Ovary (tissue), 10 donors: ENCODE measurements at places on chromosomes 3 and 15. TPM values are rescaled to one million over a fixed set of nuclear protein-coding genes. Genes with fewer than 3 reads are reported as not detected.

SEMA3F gene
- total RNA-seq, result 8.7 TPM

SEC22C gene
- total RNA-seq, result 41.6 TPM

EHHADH gene
- total RNA-seq, result 2.7 TPM

DNA sequence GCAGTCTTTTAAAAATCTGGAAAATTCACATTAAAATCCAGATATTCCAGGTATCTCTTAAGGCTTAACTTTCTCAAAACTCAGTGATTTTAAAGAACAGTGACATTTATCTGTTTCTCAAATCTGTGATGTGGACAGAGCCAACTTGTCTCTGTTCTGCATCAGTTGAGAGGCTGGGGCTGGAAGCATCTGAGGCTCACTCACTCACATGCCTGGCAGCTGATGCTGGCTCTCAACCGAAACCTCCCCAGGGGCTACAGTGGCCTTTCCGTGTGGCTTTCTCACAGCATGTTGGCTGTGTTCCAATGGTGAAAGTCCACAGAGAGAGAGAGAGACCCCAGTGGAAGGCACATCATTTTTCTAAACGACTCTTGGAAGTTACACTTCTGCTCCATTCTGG lies 53.5 kb downstream of the CEMIP start:
- H3K27me3 ChIP-seq, result no peaks in the 10 kb centered on the region
- no peak for DNase-seq
- H3K27ac ChIP-seq, result no peak overlapping the region
- no peak overlapping the region for H3K4me3 ChIP-seq
- no peaks in the 10 kb centered on the region for H3K36me3 ChIP-seq
- H3K4me1 ChIP-seq, result peaks cover 12% of the 10 kb centered on the region

DNA sequence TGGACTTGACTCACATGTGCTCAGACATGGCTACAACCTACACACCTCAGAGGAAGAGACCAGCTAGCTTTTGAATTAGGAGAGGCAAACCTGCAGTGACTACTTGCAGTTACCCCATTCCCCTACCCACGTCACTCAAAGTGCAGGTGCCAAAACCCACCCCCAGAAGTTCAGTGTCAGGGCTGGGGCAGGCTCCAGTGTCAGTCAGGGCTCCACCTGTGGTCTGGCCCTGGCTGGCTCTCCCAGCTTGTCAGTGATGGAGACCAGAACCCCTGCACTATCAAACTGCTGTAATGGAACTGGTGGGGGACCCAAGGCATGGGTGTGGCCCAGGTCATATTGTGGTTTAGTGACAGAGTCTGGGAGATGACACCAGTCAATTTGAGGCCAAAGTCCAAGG lies 32.6 kb upstream of the SLC41A3 start:
- H3K36me3 ChIP-seq, result no peaks in the 10 kb centered on the region
- no peaks in the 10 kb centered on the region for H3K4me1 ChIP-seq
- no peak overlapping the region for H3K4me3 ChIP-seq
- H3K27me3 ChIP-seq, result no peaks in the 10 kb centered on the region

DNA sequence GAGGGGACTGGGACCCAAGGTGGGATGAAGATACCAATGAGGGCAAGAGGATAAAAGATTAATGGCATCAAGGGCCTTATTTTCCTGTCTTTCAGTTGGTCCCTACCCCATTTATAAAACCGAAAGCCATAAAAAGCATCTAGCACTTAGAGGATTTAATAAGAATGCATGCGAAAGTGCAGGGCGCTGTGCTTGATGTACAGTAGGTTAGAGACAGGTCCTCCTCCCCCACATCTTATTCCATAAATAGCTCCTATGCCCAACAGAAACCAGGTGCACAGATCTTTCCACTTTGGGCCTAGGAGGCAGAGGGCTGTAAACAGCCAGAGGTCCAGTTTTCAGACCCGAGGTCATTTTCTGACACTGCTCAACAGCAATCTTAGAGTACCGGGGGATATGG lies 1.2 kb downstream of the LPCAT4 start:
- H3K27me3 ChIP-seq, result no peaks in the 10 kb centered on the region
- H3K27ac ChIP-seq, result peak overlapping the region; percentile 99
- H3K4me1 ChIP-seq, result no peaks in the 10 kb centered on the region

DNA sequence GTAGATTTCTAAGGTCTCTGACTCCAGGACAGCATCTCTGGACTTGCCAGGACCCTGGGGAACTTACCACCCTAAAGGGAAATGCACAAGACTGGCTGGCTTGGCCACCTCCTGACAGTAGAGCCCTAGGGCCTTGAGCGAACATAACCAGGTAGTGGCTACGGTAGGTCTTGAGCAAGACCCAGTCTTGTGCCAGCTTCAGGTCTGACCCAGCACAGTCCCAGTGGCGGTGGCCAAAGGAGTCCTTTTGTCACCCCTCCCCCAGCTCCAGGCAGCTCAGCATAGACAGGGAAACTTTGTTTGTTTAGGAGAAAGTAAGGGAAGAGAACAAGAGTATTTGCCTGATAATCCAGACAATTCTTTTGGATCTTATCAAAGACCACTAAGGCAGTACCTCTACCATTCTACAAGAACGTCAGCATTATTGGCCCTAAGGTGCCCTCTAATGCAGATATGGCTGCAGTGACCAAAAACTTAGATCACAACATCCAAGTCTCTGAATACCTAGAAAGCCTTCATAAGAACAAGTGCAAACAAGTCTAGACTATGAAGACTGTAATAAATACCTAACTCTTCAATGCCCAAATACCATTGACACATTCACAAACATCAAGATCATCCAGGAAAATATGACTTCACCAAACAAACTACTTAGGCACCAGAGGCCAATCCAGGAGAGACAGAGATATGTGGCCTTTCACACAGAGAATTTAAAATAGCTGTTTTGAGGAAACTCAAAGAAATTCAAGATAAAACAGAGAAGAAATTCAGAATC lies 38.7 kb upstream of the FBN1 start:
- no peaks in the 10 kb centered on the region for H3K4me1 ChIP-seq
- no peak for DNase-seq
- no peaks in the 10 kb centered on the region for H3K27me3 ChIP-seq
- H3K36me3 ChIP-seq, result no peaks in the 10 kb centered on the region

GRCh38 chr3:45541326-45542321 lies 52.9 kb upstream of the LIMD1 start:
- no peak overlapping the region for H3K27ac ChIP-seq
- no peaks in the 10 kb centered on the region for H3K36me3 ChIP-seq
